ENCODE measurements at places on chromosomes 2 and 18.

GRCh38 chr2:30886080-30886479 lies 78.8 kb upstream of the CAPN13 start:
- no peak for DNase-seq

DNA sequence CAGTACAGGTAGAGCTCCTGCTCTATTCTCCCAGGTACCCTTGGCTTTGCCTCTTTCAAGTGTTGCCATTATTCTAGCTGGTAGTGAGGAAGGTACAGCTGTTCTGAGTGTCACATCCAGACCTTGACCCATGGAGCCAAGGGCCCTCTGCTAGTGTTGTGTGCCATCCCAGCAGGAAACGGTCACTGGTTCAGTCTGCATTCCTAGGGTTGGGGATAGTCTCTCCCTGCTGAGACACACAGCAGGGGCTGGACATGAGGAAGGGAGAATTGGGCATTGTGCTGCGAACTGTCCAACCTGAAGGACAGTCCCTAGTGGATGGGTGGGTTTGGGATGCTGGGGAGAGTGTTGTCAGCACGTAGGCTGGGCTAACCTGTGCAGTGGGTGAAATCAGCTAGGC lies 59.1 kb downstream of the FARP2 start:
- DNase-seq: no peak

GRCh38 chr2:24439280-24439970 lies 51.6 kb upstream of the NCOA1 start:
- no peak for DNase-seq

GRCh38 chr18:70762812-70763211 lies 474.0 kb downstream of the SOCS6 start:
- DNase-seq: no peak

DNA sequence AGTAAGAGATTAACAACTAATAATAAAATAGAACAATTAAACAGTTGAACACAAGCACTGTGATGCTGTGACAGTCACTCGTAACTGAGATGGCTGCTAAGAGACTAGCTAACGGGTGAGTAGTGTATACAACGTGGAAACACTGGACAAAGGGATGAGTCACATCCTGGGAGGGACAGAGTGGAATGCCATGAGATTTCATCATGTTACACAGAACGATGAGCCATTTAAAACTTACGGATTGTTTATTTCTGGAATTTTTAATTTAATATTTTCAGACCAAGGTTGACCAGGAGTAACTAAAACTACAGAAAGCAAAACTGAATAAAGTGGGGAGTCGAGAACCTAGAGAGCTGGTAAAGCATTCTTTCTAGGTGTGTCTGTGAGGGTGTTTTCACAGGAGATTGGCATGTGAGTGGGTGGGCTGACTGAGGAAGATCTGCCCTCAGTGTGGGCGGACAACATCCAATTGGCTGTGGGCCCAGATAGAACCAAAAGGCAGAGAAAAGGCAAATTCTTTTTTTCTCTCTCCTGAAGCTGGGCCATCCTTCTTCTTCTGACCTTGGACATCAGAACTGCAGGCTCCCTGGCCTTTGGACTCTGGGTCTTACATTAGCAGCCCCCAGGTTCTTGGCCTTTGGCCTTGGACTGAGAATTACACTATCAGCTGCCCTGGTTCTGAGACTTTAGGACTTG lies 14.6 kb downstream of the TMSB10 start:
- peak; percentile 86 for DNase-seq

DNA sequence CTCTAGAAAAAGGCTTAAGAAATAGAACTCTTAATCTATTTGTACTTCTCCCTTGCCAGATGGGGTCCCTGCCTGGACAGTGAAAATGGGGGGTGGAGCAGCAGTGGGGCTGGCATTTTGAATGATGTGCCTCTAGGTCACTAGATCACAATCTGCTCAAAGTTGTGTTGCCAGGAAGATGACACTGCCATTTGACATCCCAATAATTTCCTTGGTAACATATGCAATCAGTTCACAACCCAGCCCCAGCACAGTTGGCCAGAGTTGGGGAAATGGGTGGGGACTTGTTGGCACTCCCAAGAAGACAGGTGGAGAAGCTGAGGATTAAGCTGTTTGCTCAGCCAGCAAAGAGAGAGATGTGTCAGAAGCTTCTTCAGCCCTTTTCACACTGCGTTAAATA lies 558.3 kb upstream of the KLHL29 start:
- no peak for DNase-seq

DNA sequence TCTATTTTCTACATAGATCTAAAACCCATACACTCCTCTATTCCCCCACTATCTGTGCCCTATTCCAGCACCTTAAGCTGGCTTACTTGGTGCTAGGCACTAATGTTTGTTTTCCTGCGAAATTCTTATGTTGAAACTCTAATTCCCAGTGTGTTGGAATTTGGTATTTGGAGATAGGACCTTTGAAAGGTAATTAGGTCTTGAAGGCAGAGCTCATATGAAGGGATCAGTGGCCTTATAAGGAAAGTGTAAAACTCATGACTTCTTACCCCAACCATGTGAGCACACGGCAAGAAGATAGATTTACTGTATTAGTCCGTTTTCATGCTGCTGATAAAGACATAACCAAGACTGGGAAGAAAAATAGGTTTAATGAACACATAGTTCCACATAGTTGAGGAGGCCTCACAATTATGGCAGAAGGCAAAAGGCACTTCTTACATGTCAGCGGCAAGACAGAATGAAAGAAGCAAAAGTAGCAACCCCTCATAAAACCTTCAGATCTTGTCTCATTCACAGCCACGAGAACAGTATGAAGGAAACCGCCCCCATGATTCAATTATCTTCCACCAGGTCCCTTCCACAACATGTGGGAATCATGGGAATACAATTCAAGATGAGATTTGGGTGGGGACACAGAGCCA lies 10.5 kb upstream of the LRATD1 start:
- DNase-seq: no peak

GRCh38 chr18:78542204-78542603 lies 437.4 kb upstream of the SALL3 start:
- peak; percentile 2 for DNase-seq

GRCh38 chr18:23177433-23178072 lies 42.3 kb downstream of the CABLES1 start:
- DNase-seq: no peak

- no peak for DNase-seq
Observed at GRCh38 chr2:217941886-217942728, 60.7 kb downstream of the TNS1 start.

DNA sequence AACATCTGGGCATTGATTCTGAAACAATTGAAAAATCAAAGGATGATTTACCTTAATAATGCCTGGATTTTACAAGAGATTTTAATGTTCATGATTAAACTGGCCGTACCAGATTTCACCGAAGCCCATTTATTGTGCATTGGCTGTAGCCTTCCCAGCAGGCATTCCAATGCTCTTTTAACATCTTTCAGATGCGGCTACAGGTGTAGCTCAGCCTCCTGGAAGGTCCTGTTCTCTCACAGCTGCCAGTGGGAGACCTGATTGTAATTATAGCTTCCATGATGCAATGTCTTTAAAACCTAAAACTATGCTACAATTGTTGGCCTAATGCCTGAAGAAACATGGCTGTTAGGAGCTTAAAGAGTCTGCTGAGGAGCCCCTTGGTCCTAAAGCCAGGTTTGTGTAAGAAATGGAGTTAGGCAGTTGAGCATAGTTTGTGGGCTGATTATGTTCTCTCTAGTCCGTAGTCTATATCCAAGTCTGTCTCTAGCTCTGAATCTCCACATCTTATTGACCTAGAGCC lies 147.4 kb downstream of the CERS6 start:
- no peak for DNase-seq

- no peak for DNase-seq
Observed at GRCh38 chr18:45565280-45565970, 49.9 kb upstream of the SLC14A2 start.

DNA sequence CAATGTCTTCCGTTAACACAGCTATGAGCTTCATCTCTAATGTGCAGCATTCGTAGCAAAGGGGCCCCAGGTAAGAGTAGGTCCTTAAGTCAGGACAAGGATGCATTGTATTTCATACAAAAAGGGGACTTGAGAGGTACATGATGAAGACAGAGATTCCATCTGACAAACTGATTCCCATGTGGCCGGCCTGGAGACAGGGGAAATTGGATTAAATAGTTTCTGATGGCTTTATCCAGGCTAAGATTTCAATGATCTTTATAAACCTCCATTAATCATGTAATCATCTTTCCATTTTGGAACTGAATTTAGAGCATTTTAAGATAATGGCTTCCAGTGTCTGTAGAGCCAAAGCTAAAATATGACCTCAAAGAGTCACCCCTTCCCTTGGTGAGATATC lies 111.3 kb downstream of the NCKAP5 start:
- DNase-seq: no peak

DNA sequence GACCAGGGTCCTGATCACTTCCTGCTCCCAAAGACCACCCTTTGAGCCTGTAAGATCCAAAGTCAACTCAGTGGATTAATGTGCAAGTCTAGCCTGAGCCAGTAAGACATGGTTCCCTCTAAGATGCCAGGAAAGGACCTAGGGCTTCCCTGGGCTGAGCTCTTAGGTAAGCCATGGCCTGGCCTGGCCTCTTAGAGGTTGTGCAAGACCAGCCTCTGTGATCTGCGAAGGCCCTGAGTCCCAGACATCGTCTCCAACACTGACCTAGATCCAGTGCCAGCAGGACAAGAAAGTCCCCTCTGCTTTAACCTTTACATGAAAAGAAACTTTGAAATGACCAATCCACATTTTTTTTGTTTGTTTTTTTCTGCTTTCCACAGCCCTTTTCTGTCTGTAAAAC lies 73.6 kb upstream of the CYP1B1 start:
- DNase-seq: peak; percentile 74

DNA sequence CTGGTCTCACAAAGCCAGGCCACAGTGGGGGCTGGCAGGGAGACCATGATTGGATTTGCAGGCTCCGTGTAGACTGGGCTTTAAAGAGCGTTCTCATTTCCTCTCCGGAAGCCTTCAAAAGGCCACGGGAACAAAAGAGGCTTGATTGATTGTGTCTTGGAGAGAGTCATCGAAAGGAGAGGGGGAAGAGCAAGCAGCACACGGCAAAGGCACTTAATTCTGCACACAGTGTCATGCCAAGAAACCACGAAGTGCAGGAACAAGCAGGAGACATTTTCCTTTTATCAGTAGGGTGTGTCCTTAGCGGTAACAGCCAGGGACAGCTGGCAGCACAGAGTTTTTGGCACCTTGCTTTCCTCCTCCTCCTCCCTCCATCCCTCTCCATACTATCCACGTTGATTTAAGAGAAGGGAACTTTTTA lies 47.7 kb downstream of the GLI2 start:
- no peak for DNase-seq

GRCh38 chr2:212975333-212975732 lies 176.1 kb downstream of the IKZF2 start:
- no peak for DNase-seq

GRCh38 chr2:241126201-241126611 lies 23.1 kb downstream of the PASK start:
- no peak for DNase-seq

GRCh38 chr2:112109278-112109677 lies 28.9 kb upstream of the FBLN7 start:
- DNase-seq: no peak

DNA sequence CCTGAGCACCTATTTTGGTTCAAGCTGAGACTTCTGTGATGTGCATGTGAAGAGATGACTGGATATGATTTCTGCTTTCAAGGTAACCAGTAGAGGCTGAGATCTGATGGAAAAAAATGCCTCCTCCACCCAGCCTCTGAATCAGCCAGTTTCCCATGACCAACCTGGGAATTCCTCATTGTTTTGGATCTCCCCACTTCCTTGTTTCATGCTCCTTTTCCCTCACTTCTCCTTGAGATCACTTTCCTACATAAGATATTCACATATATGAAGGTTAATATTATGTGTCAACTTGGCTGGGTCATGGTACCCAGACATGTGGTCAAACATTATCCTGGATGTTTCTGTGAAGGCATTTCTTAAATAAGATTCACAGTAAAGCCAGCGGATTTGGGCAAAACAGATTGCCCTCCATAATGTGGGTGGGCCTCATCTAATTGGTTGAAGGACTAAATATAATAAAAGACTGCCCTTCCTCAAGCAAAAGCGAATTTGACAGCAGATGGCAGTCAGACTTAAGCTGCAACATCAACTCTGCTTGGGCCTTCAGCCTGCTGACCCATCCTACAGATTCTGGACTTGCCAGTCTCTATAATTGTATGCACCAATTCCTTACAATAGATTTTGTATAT lies 379.4 kb downstream of the TNS1 start:
- peak; percentile 3 for DNase-seq

GRCh38 chr18:30271716-30272115 lies 770.8 kb downstream of the DSC3 start:
- DNase-seq: no peak

DNA sequence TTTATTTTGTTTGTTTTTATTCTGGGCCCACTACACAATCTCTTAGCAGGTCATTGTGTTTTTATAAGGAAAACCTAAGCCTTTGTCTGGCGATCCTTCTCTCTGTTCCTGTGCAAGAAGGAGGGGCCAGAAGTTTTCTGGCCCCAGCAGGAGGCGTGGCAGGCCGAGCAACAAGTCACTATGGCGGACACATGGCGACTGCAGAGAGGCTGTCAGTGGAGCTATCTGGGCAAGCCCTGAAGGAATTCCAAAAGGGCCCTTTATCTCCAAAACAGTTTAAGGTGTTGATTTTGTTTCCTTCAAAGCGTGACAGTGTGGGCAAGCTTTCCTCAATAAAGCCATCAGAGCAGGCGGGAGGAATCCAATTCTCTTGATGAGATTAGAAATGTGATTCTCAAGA lies 118.8 kb upstream of the CTAGE1 start:
- DNase-seq: no peak

DNA sequence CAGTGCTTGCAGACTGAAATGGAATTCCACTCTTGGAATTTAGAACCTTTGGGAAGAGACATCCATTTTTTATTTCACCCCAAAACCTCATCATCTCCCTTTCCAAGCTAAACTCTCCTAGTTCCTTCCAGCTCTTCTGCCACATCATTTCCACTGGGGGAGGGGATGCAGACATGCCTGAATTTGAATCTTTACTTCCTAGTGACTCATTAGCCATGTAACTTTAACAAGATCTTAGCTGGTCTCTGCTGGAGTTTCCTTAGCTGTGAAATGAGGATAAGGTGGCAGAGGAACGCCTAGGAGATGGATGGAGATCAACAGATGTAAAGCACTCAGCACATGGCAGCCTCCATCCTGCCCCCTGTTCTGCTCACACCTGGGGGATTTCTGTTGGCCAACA lies 266.8 kb downstream of the EN1 start:
- DNase-seq: no peak

- DNase-seq: peak; percentile 71
Observed at GRCh38 chr2:70510313-70510712, 43.3 kb downstream of the TGFA start.

DNA sequence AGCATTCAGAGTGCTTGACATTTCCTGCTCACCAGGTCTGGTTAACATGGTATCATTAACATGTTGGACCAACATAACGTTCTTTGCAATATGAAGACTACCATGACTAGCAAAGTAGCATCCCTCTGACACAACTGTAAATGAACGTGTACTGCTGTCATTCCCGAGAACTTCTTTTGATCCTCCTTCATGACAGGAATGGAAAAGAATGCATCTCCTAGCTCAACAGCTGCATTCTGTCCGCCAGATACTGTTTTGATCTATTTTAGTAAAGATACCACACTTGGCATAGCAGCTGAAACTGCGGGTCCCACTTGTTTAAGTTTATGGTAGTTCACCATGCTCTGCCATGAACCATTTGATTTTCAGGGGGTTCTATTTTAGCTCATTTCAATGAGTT lies 144.2 kb upstream of the PARD3B start:
- no peak for DNase-seq

Measured in inflammatory macrophage treated with lipopolysaccharide for 1 hour (primary cell).